ENCODE measurements at places on chromosomes 7 and 10.

GRCh38 chr7:49790209-49790608, 16.8 kb downstream of the VWC2 start:
- no peak for DNase-seq

- DNase-seq = no peak
These were observed 12.1 kb upstream of the NPFFR1 start for GRCh38 chr10:70295926-70296325.

DNA sequence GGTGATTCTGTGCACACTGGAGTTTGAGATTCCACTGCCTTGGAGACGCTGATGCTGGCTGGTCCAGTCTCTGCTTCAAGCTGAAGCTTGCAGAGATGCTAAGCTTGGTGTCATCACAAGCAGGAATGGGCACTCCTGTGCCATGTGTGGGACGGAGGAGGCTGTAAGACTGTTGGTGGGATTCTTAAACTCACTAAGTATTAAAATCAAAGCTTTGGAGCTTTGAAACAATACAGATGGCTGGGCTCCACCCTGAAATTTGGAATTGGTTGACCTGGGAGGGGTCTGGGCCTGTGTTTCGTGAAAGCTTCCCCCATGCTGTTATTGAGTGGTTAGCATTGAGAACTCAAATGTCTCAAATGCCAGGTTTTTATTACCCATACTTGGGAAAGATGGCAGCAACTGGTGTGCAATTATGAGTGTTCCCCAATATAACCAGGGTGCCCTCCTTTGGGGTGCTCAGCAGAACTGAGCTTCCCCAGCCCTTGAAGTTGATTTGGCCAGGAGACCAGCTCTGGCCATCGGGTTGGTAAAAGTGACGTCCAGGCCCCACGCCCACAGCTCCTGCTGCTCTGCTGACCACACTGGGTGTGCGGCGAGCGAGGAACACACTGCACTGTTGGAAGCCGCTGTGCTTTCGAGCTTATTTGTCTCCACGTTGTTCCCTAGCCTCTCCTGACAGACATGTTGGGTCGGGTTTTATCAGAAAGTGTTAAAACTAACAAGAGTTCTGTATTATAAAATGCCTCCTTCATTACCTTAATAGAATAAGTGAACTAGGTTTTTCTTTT, 377.7 kb downstream of the GLRX3 start:
- no peak for DNase-seq

- DNase-seq = no peak
These were observed 35.5 kb upstream of the OIT3 start for GRCh38 chr10:72858067-72858466.

DNA sequence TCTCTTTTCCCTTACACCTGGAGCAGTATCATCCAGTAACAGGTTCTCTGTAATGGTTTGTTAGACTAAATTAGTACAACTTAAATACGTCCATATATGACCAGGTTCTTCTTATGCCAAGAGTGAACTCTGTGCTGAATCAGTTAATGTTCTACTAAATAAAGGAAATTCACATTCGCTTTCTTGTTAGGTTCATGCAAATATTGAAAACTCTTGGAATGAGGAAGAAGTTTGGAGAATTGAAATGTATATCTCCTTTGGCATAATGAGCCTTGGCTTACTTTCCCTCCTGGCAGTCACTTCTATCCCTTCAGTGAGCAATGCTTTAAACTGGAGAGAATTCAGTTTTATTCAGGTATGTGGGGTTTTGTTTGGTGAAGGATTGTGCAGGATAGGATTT, 15.3 kb upstream of the CFAP69 start:
- no peak for DNase-seq

GRCh38 chr10:8405596-8405995, 351.1 kb downstream of the GATA3 start:
- no peak for DNase-seq

DNA sequence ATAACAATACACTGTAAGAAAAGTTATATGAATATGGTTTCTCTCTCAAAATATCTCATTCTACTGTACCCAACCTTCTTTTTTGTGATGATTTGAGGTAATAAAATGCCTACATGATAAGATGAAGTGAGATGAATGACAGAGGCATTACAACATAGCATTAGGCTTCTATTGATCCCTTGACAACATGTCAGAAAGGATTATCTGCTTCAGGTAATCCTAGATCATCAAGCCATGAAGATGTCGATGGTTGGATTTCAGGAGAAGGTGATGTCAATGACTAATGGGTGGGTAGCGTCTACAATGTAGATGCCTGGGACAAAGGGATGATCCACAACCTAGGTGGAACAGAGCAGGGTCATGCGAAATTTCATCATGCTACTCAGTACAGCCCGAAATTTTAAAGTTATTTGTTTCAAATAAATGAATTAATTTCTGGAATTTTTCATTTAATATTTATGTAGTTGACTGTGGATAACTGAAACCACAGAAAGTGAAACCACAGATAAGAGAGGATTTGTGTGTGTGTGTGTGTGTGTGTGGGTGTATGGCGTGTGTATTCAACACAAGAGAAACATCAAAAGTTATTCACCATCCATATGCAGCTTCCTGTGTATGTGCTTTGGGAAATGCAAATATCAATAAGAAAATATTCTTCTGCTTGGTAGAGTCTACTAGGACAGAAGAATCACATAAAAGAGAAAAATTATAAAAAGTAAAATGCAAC, 77.0 kb downstream of the MAGI2 start:
- DNase-seq = no peak

DNA sequence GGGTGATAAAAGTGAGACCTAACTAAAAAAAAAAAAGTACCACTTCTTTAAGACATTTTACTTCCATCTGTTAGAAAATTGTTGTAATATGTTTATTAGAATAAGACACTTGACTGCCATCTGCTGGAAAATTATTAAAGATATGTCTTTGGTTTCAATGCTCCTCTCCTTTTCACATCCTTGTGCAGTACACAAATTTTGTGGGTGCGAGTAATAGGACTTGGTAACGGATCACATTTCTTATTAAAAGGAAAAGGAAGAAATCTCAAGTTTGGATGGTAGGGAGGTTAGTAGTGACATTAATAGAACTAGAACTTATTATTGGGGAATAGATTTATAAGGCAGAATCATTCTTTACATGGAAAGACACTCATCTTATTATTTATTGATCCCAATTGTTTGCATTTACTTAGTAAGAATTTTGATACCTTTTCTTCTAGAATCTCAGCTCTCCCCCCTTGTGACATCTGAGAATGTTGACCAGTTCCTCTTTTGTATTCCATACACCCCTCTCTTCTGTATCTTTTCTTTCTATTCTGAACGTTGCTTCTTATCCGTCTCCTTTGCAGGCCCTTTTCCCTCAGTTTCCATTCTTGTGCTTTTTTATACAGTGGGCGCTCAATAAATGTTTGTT, 43.0 kb upstream of the RPA3 start:
- no peak for DNase-seq

DNA sequence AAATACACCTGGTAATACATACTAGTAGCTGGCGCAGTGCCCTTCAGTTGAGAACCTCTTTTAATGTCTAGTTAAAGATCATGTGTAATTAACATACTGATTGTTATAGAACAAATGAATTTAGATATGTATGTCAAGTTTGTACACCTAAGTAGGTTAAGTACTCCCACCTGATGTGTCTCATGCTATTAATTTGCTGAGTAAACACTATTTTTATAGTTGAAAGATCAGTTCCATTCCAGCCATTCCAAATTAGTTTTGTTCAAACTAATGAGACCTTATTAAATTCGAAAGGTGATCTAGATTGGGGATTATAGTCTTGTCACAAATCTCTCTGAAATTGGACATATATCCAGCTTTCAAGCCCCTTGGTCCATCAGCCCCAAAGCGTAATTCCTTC, 710.0 kb downstream of the LRMDA start:
- DNase-seq = no peak

DNA sequence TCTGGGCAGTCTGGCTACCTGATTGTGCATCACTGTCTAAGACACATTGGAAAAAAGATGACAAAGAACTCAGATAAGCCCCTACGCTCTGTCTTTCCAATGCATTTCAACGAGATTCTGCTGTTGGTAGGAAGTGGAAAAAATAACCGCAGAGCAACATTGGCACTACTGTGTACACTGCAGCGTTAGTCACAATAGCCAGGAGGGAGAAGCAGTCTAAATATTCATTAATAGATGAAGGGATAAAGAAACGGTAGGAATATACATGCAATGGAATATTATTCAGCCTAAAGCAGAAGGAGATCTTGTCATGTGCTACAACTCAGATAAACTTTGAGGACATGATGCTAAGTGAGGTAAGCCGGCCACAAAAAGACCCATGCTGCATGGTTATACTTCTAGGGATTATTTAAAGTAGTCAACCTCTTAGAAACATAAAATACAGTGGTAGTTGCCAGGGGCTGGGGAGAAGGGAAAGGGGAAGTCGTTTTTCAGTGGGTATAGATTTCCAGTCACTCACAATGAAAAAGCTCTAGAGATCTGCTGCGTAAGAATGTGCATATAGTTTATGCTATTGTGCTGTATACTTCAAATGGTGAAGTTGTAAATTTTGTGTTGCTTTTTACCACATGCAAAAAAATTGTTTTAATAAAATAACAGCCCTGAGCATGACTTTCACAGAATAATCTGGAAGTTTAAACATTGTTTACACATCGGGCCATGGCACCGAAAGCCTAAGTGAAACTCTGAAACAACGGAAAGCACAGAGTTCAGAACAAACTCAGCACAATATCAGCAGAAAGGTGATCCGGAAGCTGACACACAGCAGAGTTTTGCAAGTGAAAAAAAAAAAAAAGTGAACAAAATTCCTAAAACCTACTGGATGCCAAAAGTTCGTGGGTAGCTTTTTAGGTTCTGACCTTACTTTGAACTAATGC, 40.1 kb downstream of the ELMO1 start:
- no peak for DNase-seq

DNA sequence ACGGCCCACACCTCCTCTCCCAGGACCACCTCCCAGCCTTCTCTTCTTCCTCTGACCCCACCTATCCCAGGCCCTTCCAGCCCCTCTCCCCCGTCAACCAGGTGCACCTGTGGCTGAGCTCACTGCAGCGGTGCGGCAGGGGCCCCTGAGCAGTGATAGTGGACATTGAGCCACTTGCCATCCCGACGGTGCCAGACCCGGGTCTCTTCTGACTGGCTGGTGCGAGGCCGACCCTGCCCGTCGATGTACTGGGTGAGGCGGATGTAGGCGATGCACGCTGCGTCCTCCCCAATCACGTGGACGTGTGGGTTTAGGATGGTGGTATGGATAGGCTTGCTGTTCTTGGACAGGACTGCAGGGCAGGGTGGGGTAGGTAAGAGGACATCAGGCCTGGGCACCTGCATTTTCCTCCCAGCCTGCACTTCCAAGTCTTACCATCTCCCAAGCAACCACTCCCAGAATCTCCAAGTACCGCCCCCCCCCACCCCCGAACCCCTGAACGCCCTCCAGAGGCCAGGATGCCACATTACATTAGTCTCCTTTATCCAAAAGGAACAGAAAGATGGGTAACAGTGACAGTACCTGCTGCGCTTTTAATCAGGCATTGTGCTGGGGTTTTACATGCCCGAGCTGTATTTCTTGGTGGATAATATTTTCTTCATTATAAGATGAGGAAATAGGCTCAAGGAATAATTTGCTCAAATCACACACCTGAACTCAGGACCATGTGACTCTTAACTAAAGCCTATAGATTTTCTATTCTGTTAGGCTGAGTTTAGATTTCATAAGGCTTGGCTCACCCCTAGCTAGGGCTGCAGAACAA, 3.7 kb upstream of the NDST2 start:
- no peak for DNase-seq

DNA sequence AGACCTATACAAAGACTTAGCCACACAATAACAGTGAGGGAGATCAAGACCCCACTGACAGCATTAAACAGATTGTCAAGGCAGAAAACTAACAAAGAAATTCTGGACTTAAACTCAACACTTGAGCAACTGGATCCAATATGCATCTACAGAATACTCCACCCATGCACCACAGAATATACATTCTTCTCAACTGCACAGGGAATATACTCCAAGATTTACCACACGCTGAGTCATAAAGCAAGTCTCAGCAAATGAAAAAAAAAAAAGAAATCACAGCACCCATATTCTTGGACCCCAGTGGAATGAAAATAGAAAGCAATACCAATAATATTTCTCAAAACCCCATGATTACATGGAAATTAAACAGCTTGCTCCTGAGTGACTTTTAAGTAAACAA, 680.2 kb downstream of the PCDH15 start:
- no peak for DNase-seq

DNA sequence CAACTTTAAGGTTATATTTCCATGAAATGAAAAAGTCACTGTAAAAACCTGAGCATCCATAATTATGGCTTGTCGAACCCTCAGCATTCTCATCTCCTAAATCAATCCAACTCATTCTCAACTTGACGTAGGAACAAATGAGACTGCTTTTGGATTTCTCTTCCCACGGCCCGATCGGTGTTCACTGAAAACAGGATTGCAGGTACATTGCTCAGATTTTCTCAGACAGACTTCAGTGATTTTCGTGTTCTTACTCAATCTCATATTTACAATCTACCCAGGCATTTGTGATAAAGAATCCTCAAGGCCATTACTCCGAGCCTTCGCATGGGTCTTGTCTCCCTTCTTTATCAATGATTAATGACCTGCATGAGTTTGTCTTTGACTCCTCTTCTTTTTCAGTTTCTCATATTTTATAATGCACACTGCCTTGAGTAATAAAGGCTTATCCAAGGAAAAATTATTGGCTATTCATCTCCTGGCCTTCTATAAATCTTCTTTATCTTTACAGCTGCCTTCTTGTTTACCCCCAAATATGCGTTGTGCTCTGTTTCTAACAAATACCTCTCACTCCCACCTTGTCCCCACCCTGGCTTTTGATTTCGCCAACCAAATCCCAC, 90.4 kb upstream of the MYO3A start:
- no peak for DNase-seq

GRCh38 chr10:77305650-77306632, 331.7 kb downstream of the KCNMA1 start:
- DNase-seq = no peak

DNA sequence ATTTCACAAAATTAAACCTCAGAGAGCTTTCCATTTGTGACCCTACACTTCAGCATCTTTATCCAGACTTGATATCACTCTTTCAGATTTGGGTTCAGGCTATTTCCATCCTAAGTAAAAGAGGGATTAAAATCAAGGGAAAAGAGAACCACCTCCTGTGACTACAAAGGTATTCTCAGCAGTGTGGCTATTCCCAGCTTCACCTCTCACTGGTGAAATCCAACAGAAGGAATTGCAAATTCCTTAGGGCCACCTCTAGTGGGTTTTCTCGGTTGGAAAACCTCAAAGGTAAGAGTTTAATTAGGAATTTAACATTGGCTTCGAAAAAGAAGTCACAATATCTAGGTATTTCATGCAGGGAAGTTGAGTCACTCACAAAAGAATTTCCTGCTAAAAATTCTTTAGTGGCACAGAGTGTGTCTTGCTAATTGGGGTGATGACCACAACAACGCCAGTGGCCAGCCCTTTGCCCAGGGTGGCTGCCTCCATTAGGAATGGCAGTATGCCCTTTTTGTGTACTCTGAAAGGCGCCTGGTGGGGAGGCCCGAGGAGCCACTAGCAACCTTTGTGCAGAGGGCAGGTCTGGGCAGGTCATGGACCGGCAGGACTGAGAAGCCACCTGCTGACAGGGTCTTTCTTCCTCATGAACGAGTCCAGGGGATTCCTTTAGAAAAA, 52.2 kb downstream of the SEM1 start:
- DNase-seq = no peak

Data from T-helper 22 cell (primary cell).